ENCODE measurements at places on chromosomes 7 and 10. TPM values are rescaled to one million over a fixed set of nuclear protein-coding genes. Genes with fewer than 3 reads are reported as not detected.
A peak's percentile ranks its signal among the peaks of the same experiment; 100 is the strongest.

NPTX2 gene
- 25.6 TPM for polyA plus RNA-seq

PAXIP1 gene
- 32.8 TPM for polyA plus RNA-seq

BMPER gene
- polyA plus RNA-seq = 0.61 TPM

CALML5 gene
- polyA plus RNA-seq = not detected

BPGM gene
- 9.7 TPM for polyA plus RNA-seq

PLXNA4 gene
- 0.44 TPM for polyA plus RNA-seq

GRID2IP gene
- 1.5 TPM for polyA plus RNA-seq

DNA sequence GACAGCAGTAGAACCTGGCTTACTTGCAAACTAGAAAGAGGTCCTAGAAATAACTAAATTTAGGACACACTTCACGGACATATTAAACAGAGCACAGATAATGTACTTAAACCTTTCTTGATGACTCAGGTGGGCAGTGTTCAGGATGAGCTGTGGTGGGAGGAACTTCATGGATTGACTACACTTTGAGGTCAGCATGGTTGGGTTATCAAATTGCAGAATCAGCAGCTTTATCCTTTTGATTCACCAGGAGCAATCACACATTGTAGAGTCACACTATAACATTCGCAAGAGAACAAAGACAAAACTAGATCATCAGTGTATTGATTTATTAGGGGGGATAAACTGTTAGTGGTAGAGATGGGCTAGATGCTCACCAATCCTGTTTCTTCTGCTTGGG lies 38.6 kb upstream of the AGK start:
- H3K27ac ChIP-seq = no peak overlapping the region
- H3K4me3 ChIP-seq = no peak overlapping the region
- peaks cover 3% of the 10 kb centered on the region for H3K4me1 ChIP-seq

DNA sequence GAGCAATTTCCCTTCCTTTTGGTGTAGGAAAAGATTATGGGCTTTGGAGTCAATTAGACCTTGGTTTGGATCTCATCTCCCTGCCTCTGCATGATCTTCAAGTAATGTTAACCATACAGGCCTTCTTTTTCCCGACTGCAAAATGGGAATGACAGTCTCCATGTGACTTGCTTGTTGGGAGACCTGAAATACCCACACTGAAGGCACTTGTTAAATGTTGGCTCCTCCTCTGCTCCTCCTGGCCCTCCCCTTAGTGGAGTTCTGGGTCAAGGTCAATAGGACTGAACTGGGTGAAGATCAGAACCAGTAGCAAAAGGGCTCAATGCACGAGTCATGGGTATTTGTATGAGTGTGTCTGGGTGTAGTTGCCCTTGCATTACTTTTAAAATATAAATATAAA lies 179.4 kb upstream of the PRR15 start:
- no peak overlapping the region for H3K27ac ChIP-seq
- no peak overlapping the region for H3K4me3 ChIP-seq
- no peaks in the 10 kb centered on the region for H3K27me3 ChIP-seq
- H3K4me1 ChIP-seq = no peaks in the 10 kb centered on the region

- DNase-seq = no peak
- no peaks in the 10 kb centered on the region for H3K36me3 ChIP-seq
- H3K4me3 ChIP-seq = no peak overlapping the region
- H3K4me1 ChIP-seq = no peaks in the 10 kb centered on the region
Measured at GRCh38 chr10:74306227-74306982, 155.4 kb downstream of the ADK start.

DNA sequence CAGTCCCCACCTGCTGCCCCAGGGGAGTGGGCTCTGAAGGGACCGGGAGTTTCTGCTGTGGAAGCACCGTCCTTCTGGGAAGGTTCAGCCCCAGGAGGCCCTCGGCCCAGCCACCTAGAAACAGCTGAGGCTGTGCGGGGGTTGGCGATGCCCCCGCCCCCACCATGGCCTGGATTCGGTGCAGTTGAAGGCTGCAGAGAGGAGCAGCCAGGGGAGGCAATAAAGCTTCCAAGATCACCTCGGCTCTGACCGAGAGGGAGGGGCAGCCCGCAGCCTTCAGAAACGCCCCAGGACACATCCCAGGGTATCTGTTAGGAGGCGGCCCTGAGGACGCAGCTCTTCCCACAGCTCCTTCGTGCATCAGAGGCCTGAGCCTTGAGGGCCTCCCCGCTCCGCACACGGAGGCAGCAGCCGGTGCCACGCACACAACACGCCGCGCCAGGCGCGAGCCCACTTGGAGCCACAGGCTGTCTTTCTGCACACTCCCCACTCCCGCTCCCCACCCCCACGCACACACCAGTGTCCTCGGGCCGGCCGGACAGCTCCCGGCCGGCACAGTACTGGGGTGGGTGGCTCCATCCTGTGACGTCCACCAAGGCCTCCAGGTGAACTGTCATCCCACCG lies 1.6 kb downstream of the KNDC1 start:
- H3K27ac ChIP-seq = no peak overlapping the region
- H3K36me3 ChIP-seq = peaks cover 3% of the 10 kb centered on the region
- no peak for DNase-seq
- peaks cover 51% of the 10 kb centered on the region for H3K4me1 ChIP-seq

- DNase-seq = no peak
- H3K36me3 ChIP-seq = no peaks in the 10 kb centered on the region
- no peaks in the 10 kb centered on the region for H3K27me3 ChIP-seq
- no peak overlapping the region for H3K4me3 ChIP-seq
- H3K27ac ChIP-seq = no peak overlapping the region
Measured at GRCh38 chr7:95556777-95557176, 39.5 kb downstream of the PDK4 start.

DNA sequence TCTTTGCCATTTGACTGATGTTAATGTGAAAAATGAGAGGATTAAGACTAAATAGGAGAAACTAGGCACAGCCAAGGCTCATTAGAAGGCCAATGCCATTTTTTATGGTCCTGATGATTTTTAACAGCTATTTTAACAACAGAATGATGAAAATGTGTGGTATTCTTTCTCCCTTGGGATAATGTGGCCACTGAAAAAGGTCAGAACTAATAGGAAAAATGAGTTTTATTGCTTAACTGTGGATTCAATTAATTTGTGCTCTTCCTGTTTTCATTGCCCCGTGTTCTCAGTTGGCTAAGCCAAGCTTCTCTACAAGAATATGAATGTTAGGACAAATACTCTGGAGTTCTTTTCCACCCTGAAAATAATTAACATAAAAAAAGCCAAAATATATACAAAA lies 56.6 kb downstream of the BMPER start:
- no peaks in the 10 kb centered on the region for H3K27me3 ChIP-seq
- H3K4me1 ChIP-seq = no peaks in the 10 kb centered on the region
- DNase-seq = no peak
- no peaks in the 10 kb centered on the region for H3K36me3 ChIP-seq
- H3K4me3 ChIP-seq = no peak overlapping the region

GRCh38 chr7:132947011-132947410 lies 134.9 kb downstream of the CHCHD3 start:
- H3K4me3 ChIP-seq = no peak overlapping the region
- no peak for DNase-seq
- no peaks in the 10 kb centered on the region for H3K36me3 ChIP-seq
- H3K4me1 ChIP-seq = no peaks in the 10 kb centered on the region

DNA sequence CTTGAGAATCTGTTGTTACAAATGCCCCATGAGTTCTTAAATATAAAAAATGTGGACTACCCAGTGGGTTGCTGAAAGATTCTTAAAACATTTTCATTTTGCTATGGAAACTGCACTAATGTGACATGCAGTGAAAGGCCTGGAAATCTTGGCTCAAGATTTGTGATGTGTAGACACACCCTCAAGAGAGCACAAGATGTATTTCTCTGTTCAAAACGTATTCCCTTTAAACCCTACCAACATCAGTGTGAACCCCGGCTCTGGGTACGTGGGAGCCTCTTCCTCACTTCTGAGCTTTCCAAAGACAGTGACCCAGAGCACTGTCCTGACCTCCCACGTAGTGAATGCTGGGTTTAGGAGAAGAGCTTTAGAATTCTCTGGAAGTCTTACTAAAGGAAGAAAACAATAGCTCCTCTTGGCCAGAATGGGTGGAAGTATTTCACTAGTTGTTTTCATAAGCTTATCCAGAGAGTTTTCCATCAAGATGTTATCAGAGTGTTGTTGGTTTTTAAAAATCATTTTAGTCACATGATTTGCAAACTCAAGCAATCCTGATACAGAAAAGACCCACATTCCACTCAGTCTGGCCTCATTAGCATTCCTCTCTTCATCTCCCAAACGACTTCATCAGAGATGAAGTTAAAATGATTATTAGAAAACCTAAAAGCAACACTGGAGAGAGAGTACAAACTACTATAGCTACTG lies 81.5 kb upstream of the AFAP1L2 start:
- H3K36me3 ChIP-seq = no peaks in the 10 kb centered on the region
- H3K27me3 ChIP-seq = no peaks in the 10 kb centered on the region
- no peak for DNase-seq

- DNase-seq = no peak
- H3K4me3 ChIP-seq = no peak overlapping the region
- H3K27me3 ChIP-seq = no peaks in the 10 kb centered on the region
- H3K4me1 ChIP-seq = no peaks in the 10 kb centered on the region
- no peak overlapping the region for H3K27ac ChIP-seq
Measured at GRCh38 chr10:62479523-62479922, 105.4 kb downstream of the ZNF365 start.

DNA sequence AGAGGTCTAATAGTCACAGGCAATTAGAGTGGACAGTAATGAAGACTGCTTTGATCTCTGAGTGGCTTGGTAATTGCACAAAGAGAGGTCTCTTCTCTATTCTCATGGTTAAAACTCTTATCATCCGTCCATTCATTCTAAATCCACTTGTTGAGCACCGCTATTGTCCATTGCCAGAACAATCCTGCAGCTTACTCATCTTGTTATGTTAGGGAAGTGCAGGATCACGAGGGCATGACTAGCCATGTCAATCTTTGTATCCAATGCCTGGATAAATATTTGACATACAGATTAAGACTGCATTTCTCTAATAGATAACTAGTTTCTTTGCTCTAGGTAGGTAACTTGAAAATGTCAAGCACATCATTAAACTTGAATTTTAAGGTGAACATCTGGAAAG lies 14.9 kb downstream of the SFTPD start:
- peaks cover 9% of the 10 kb centered on the region for H3K27me3 ChIP-seq
- H3K27ac ChIP-seq = no peak overlapping the region
- H3K4me3 ChIP-seq = no peak overlapping the region
- no peaks in the 10 kb centered on the region for H3K4me1 ChIP-seq
- H3K36me3 ChIP-seq = no peaks in the 10 kb centered on the region
- no peak for DNase-seq

DNA sequence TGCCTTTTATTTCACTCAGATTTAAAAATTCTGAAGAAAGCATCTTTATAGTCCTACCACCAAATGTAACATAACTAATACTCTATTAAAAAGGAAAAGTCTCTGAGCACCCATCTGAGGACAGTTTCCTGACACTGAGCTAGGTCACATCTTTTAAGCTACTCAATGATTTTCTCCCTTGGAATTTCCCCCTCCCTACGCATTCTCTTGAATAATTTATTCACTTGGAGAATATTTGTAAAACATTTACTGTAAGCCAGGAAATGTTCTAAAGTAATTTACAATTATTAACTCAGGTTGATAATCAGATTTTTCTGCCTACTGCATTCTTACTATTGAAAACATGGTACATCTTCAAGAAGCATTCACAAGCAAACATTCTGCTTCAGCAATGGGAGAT lies 297.2 kb upstream of the VSTM2A start:
- H3K27ac ChIP-seq = no peak overlapping the region
- no peak for DNase-seq
- H3K36me3 ChIP-seq = no peaks in the 10 kb centered on the region
- no peaks in the 10 kb centered on the region for H3K27me3 ChIP-seq
- no peaks in the 10 kb centered on the region for H3K4me1 ChIP-seq

- H3K27me3 ChIP-seq = no peaks in the 10 kb centered on the region
- no peaks in the 10 kb centered on the region for H3K36me3 ChIP-seq
- no peak overlapping the region for H3K4me3 ChIP-seq
- no peaks in the 10 kb centered on the region for H3K4me1 ChIP-seq
- no peak for DNase-seq
Measured at GRCh38 chr10:17256051-17256450, 28.0 kb downstream of the VIM start.

GRCh38 chr10:120996456-120997034 lies 145.4 kb downstream of the WDR11 start:
- H3K36me3 ChIP-seq = no peaks in the 10 kb centered on the region
- no peaks in the 10 kb centered on the region for H3K27me3 ChIP-seq
- no peak overlapping the region for H3K27ac ChIP-seq
- H3K4me1 ChIP-seq = no peaks in the 10 kb centered on the region
- DNase-seq = no peak

- no peaks in the 10 kb centered on the region for H3K27me3 ChIP-seq
- H3K4me3 ChIP-seq = no peak overlapping the region
- no peak overlapping the region for H3K27ac ChIP-seq
- no peaks in the 10 kb centered on the region for H3K36me3 ChIP-seq
- no peak for DNase-seq
Measured at GRCh38 chr10:131810036-131810804, 90.6 kb upstream of the PPP2R2D start.

- no peaks in the 10 kb centered on the region for H3K36me3 ChIP-seq
- H3K27me3 ChIP-seq = no peaks in the 10 kb centered on the region
- H3K4me1 ChIP-seq = no peaks in the 10 kb centered on the region
- no peak overlapping the region for H3K27ac ChIP-seq
- DNase-seq = no peak
- H3K4me3 ChIP-seq = no peak overlapping the region
Measured at GRCh38 chr7:140586516-140586915, 54.1 kb downstream of the DENND2A start.

DNA sequence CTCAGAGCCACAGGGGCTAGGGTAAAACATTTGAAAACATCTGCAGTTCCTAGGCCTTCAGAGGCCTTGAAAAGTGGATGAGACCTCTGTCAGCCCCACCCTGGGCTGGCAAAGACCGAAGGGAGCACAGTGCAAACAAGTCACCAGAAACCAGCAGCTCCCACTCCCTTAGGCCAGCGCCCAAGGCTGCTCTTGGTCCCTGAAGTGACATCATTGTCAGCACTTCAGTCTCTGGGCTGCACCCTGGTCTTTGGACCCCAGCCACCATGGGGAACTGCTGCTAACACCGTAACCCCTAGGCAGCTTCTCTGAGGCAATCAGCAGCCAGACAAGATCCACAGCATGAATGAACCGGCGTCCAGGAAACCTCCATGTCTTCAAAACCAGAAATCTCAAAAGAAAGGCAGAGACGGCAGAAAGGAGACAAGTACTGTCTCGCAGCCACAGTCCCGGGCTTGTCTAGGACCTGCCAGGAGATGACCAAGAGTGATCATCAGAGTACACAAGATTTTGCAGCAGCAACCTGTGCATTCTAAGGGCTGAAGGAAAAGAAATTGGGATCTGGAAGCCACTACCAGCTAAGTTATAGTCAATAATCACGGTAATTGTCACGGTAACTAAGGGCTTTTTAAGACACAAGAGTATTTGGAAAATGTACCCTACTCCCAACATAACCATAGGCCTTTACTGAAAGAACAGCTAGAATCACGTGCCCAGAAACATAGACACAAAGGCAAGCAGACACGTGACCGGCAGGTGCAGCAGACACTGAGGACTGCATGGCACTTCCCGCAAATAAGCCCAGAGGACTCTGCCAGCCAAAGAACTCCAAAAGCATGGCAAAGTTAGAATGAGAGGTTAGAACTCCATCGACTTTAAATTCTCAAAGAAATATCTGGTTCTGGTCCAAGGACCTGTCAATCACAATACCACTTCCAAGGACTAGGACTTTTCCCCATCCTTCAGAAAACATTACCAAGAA lies 23.3 kb downstream of the CPXM2 start:
- H3K27ac ChIP-seq = no peak overlapping the region
- no peak overlapping the region for H3K4me3 ChIP-seq
- H3K36me3 ChIP-seq = no peaks in the 10 kb centered on the region
- peak; percentile 32 for DNase-seq
- H3K4me1 ChIP-seq = peaks cover 8% of the 10 kb centered on the region

GRCh38 chr10:97763411-97763810 lies 8.4 kb downstream of the SFRP5 start:
- H3K27ac ChIP-seq = no peak overlapping the region
- H3K4me1 ChIP-seq = no peaks in the 10 kb centered on the region
- no peak overlapping the region for H3K4me3 ChIP-seq
- H3K27me3 ChIP-seq = no peaks in the 10 kb centered on the region
- no peak for DNase-seq
- H3K36me3 ChIP-seq = peaks cover 6% of the 10 kb centered on the region

Measured in H1 (cell line).